ENCODE measurements at places on chromosomes 2 and 18. TPM values are rescaled to one million over a fixed set of nuclear protein-coding genes. Genes with fewer than 3 reads are reported as not detected.

Gene TDRD15
- 0.04 TPM for total RNA-seq

Gene BMP10
- total RNA-seq, result not detected

Gene KIF1A
- 132 TPM for total RNA-seq

- peaks cover 7% of the 10 kb centered on the region for H3K36me3 ChIP-seq
- peaks cover 27% of the 10 kb centered on the region for H3K27me3 ChIP-seq
- peak overlapping the region; percentile 96 for H3K27ac ChIP-seq
- peaks cover 18% of the 10 kb centered on the region for H3K4me1 ChIP-seq
- peak overlapping the region; percentile 86 for H3K4me3 ChIP-seq
Observed at GRCh38 chr18:77131100-77131651, 1.4 kb downstream of the MBP start.

- DNase-seq, result no peak
- H3K27me3 ChIP-seq, result no peaks in the 10 kb centered on the region
- H3K4me1 ChIP-seq, result peaks cover 15% of the 10 kb centered on the region
- peaks cover 2% of the 10 kb centered on the region for H3K36me3 ChIP-seq
Observed at GRCh38 chr2:197035002-197035401, 108.5 kb upstream of the PGAP1 start.

Gene IL36RN
- total RNA-seq, result 0.13 TPM

DNA sequence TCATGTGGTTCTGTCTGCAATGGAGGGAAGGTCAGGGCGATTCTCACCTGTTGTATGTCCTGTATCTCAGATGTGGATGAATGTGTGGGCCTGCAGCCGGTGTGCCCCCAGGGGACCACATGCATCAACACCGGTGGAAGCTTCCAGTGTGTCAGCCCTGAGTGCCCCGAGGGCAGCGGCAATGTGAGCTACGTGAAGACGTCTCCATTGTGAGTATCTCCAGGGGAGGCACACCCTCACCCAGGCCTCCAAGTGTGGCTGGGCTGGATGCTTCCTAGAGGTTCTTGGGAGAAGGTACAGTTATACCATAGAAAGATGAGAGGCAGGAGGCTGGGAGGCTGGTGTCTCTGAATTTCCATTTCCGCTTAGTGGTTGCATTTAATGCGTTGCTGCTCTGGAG, 46.9 kb downstream of the FBLN7 start:
- H3K27me3 ChIP-seq, result peaks cover 18% of the 10 kb centered on the region
- H3K27ac ChIP-seq, result peak overlapping the region; percentile 50
- no peak overlapping the region for H3K4me3 ChIP-seq
- H3K36me3 ChIP-seq, result peaks cover 2% of the 10 kb centered on the region
- no peak for DNase-seq

- DNase-seq, result no peak
- peaks cover 5% of the 10 kb centered on the region for H3K27me3 ChIP-seq
- H3K4me3 ChIP-seq, result no peak overlapping the region
- no peak overlapping the region for H3K27ac ChIP-seq
Observed at GRCh38 chr2:143736904-143737303, 607.7 kb downstream of the ARHGAP15 start.

- H3K4me3 ChIP-seq, result no peak overlapping the region
- H3K4me1 ChIP-seq, result no peaks in the 10 kb centered on the region
- DNase-seq, result no peak
- no peak overlapping the region for H3K27ac ChIP-seq
- no peaks in the 10 kb centered on the region for H3K36me3 ChIP-seq
Observed at GRCh38 chr18:56286775-56287325, 351.5 kb downstream of the TXNL1 start.

Gene TBR1
- not detected for total RNA-seq

- H3K4me3 ChIP-seq, result no peak overlapping the region
- H3K27ac ChIP-seq, result no peak overlapping the region
Observed at GRCh38 chr2:51256736-51257135, 224.8 kb upstream of the NRXN1 start.

DNA sequence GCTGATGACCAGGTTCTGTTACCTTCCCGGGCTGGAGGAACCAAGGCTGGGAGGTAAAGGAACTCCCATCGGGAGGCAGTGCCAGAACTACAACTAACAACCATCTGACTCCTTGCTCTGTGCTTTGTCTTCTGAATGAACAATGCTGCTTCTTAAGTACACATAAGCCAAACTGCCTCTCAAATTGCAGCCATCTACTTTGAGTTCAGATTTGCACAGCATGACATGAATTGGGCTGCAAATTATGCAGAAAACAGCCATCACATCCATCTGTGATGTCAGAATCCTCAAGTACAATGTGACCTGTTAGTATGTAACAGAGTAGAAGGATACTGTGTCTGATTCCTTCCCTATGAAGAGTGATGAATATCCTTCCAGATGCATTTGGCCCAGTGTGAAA, 290.6 kb downstream of the ZNF521 start:
- peaks cover 13% of the 10 kb centered on the region for H3K27me3 ChIP-seq
- DNase-seq, result no peak
- H3K27ac ChIP-seq, result no peak overlapping the region

- no peak overlapping the region for H3K4me3 ChIP-seq
- no peak overlapping the region for H3K27ac ChIP-seq
Observed at GRCh38 chr2:155404433-155405002, 706.0 kb downstream of the KCNJ3 start.

DNA sequence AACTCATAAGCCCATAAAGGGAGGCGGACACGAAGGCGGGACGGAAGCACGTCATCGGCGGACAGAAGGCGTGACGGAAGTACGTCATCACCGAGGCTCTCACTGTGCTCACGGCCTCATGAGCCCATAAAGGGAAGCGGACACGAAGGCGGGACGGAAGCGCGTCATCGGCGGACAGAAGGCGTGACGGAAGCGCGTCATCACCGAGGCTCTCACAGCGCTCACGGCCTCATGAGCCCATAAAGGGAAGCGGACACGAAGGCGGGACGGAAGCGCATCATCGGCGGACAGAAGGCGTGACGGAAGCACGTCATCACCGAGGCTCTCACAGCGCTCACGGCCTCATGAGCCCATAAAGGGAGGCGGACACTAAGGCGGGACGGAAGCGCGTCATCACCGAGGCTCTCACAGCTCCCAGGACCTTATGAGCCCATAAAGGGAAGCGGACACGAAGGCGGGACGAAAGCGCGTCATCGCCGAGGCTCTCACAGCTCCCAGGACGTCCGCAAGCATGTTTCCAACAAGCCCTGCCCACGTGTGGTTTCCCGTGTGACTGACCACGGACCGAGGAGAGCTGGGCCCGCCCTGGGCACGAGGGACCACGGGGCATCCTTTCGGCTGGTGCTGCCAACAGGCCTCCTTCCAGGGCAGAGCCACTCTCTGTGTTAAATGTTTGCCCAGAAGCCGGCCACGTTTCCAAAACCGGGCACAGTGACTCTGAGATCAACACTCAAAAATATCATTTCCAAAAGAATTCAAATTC, 182.7 kb upstream of the SALL3 start:
- peaks cover 24% of the 10 kb centered on the region for H3K27me3 ChIP-seq
- no peaks in the 10 kb centered on the region for H3K4me1 ChIP-seq
- no peak overlapping the region for H3K4me3 ChIP-seq
- no peaks in the 10 kb centered on the region for H3K36me3 ChIP-seq
- no peak for DNase-seq
- no peak overlapping the region for H3K27ac ChIP-seq

Gene NT5C1B
- total RNA-seq, result not detected

- no peak for DNase-seq
- H3K27ac ChIP-seq, result no peak overlapping the region
- no peak overlapping the region for H3K4me3 ChIP-seq
- no peaks in the 10 kb centered on the region for H3K36me3 ChIP-seq
- H3K27me3 ChIP-seq, result peaks cover 16% of the 10 kb centered on the region
Observed at GRCh38 chr2:95315801-95316411, 18.8 kb downstream of the KCNIP3 start.

DNA sequence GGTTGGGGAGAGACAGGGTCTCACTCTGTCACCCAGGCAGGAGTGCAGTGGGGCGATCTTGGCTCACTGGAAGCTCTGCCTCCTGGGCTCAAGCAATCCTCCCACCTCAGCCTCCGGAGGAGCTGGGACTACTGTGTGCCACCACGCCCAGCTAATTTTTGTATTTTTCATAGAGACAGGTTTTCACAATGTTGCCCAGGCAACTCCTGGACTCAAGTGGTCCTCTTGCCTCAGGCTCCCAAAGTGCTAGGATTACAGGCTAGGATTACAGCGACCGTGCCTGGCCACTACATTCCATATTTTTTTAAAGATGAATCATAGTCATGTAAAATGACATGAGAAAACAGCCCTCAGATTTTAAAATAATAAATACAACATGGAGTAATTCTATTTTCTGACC, 32.3 kb downstream of the CWC22 start:
- H3K4me1 ChIP-seq, result no peaks in the 10 kb centered on the region
- H3K27ac ChIP-seq, result peak overlapping the region; percentile 26
- peaks cover 44% of the 10 kb centered on the region for H3K36me3 ChIP-seq
- no peak overlapping the region for H3K4me3 ChIP-seq
- H3K27me3 ChIP-seq, result no peaks in the 10 kb centered on the region
- no peak for DNase-seq

- peaks cover 14% of the 10 kb centered on the region for H3K27me3 ChIP-seq
- H3K27ac ChIP-seq, result no peak overlapping the region
- DNase-seq, result no peak
- H3K36me3 ChIP-seq, result no peaks in the 10 kb centered on the region
- no peak overlapping the region for H3K4me3 ChIP-seq
Observed at GRCh38 chr2:46174345-46175170, 122.6 kb upstream of the EPAS1 start.

DNA sequence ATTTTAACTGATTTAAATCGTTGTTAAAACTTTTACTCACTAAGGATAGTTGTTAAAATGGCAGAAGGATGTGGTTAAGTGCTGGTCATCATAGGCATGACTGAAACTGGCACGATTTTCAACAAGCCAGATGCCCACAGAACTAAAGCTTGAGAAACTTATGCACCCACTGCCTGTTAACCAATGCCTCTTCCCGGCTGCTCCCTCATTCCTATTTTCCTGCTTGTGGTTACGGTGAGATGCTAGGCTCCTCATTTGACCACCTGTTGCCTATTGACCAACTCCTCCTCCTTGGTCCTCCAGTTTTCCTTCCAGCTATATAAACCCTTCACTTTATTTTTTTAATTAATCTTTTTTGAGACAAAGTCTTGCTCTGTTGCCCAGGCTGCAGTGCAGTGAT, 238.7 kb downstream of the TFCP2L1 start:
- no peak overlapping the region for H3K27ac ChIP-seq
- H3K27me3 ChIP-seq, result peaks cover 95% of the 10 kb centered on the region
- no peaks in the 10 kb centered on the region for H3K36me3 ChIP-seq
- H3K4me1 ChIP-seq, result no peaks in the 10 kb centered on the region
- no peak for DNase-seq
- no peak overlapping the region for H3K4me3 ChIP-seq

DNA sequence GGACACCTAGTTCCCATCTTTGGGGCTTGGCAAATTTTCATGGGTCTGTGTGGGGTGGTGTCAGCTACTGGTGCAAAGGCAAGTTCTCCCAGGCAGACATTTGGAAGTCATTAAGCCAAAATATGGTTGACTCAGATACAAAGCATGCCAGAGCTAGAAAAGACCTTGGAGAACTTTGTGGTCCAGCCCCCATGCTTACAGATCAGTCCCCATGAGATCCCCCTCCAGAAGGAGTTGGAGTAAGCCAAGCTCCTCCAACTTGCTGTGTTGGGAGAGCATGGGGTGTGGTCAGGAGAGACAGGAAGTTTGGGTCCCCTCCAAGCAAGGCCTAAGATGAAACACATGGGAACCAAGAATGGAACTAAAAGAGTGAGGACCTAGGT, 224.5 kb downstream of the CYP26B1 start:
- H3K27ac ChIP-seq, result no peak overlapping the region
- no peaks in the 10 kb centered on the region for H3K36me3 ChIP-seq
- no peaks in the 10 kb centered on the region for H3K4me1 ChIP-seq
- H3K27me3 ChIP-seq, result peaks cover 10% of the 10 kb centered on the region
- no peak overlapping the region for H3K4me3 ChIP-seq

- DNase-seq, result no peak
- H3K4me1 ChIP-seq, result peaks cover 13% of the 10 kb centered on the region
Observed at GRCh38 chr2:9149726-9150567, 56.7 kb upstream of the ASAP2 start.

- H3K27ac ChIP-seq, result no peak overlapping the region
- H3K27me3 ChIP-seq, result no peaks in the 10 kb centered on the region
- peaks cover 22% of the 10 kb centered on the region for H3K4me1 ChIP-seq
- H3K4me3 ChIP-seq, result no peak overlapping the region
- no peak for DNase-seq
Observed at GRCh38 chr18:80037869-80038630, 3.8 kb downstream of the RBFA start.

DNA sequence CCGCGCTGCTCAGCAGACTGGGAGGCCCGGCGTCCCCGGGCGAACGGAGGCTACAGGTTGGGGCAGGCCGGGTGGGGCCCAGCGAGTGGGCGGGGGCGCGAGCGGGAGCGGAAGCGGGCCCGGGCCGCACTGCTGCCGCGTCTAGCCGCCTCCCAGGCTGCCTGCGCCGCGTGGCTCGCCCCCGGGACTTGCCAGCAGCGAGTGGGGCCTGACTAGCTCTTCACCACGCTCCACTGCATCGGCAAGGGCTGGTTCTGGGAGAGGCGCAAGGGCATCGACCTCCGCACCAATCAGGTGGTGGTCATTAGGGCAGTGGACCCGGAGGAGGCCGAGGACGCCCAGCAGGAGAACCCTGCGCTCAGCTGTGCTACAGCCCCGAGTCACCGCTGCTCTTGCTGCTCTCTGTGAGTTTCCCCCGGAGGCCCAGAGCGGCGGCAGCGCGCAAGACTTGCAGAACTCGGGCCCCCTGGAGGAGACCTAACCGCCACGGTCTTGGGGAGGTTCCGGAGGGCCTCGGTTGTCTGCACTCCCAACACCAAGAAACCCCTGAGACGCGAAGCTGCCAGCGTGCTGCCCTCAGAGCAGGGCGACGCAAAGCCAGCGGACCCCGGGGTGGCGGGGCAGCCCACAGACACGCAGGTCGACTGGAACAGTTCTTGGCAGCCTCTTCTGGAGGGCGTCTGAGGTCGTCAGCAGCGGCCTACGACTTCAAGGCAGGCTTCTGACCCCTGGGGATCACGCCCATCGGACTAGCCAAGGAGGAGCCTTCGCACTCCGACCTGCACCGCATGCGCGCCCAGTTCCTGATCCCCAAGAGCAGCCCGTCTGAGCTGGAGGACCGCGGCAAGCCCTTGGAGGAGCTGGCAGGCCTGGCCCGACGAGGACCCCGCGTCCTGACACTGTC, 27.2 kb upstream of the PTPN2 start:
- H3K4me3 ChIP-seq, result peak overlapping the region; percentile 19
- H3K36me3 ChIP-seq, result no peaks in the 10 kb centered on the region
- no peaks in the 10 kb centered on the region for H3K4me1 ChIP-seq
- peaks cover 3% of the 10 kb centered on the region for H3K27me3 ChIP-seq
- no peak for DNase-seq

Data from progenitor cell of endocrine pancreas (in vitro differentiated cells).